ENCODE measurements at places on chromosomes 12 and 14.

DNA sequence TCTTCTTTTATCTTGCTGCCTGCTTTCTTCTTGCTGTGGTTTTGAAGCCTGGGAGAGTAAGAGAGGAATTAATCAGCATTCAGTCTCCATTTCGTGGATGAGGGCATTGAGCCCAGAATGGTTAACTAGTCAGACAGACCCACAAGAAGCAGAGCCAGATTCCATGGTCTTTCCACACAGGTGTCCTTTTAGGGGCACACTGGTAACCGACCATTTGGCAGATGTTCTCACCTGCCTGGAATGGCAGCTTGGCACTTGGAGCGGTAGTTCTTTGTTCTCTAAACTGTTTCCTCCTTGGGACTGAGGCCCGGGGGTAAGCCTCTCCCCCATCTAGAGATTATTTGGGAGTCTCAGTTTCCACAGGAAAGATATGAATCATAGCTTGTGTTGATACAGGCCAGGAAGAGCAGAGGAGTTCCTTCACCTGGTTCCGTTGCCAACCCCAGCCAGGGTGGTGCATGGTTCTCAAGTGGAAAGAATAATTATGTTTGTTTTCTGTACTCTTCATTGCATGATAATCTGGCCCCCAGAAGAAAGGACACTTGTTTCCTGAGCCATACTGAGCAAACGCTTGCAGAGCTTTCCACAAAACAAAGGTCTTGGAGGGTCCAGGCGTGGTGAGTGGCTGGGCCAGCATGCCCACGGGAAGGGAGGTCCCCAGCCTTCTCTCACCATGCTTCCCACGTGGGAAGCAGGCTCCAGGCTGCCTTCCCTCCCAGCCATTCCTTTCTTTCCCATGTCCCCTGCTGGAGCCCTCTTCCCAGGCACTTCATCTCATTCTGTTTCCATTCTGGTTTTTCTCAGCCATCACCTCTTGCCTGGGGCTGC lies 2.0 kb upstream of the KRT75 start:
- no peak for DNase-seq

DNA sequence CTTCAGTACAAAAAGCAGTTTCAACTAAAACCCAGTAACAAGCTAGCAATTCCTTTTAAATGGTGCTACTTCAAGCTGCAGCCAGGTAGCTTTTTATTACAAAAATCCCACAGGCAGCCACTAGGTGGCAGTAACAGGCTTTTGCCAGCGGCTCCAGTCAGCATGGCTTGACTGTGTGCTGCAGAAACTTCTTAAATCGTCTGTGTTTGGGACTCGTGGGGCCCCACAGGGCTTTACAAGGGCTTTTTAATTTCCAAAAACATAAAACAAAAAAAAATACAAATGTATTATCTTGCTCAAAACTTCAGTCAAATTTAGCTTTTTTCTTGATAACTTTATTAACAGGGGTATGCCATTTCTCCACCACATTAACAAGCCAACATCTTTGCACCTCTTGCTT lies 3.6 kb upstream of the CLEC4E start:
- DNase-seq: peak; percentile 62

- DNase-seq: no peak
These were observed 505.1 kb upstream of the TMEM132C start for GRCh38 chr12:127761880-127762279.

DNA sequence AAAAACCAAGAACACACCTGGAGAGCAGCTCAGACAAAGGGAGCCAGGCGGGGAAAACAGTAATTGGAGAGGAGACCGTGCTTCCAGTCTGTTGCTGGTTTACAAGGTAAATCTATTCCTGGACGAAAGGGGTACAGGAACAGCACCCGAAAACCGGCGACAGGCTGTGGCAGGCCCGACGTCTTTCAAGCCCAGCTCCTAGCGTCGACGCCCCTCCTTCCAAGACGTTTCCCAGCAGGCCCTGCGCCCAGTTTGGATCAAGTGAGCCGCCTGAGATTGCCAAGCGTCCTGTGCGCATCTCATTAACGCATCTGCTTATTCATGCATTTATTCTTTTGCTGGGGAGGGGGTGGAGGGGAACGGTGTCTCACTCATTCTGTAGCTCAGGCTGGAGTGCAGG lies 1.4 kb downstream of the C12orf56 start:
- no peak for DNase-seq

DNA sequence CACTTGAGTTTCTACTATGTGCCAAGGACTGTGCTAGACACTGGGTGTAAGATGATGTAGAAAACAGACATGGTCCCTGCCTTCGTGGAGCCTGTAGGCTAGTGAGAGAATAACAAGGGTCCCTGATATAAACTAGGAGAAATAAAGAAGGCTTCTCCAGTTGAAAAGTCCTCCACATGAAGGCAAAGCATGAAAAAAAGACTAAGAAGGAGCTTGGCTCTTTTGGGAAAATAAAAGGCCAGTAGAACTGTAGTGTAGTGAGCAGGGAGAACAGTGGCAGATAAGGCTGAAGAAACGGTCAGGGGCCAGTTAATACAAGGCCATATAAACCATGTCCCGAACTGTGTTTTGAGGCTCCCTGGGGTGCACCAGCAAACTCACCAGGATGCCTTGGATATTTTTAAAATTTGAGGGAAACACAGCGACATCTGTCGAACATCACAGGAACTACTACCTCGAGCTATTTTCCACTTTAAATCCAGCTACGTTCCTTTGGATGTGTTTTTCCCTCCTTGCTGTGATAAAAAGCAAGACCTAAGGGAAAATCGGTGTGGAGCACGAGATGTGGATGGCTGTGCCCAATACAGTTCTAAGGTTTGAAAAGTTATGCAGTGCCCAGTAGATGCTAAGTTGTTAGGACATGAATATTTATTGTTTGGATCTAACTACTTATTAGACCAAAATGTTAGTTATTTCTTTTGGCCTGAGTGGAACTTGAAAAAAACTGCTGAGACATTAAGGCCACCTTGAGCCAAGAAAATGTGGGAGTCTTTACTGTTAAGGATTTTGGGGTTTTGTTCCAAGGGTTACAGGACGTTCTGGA lies 8.5 kb upstream of the CFL2 start:
- peak; percentile 20 for DNase-seq

GRCh38 chr14:85142982-85143381 lies 387.0 kb upstream of the FLRT2 start:
- no peak for DNase-seq

GRCh38 chr14:32996343-32996742 lies 57.7 kb downstream of the NPAS3 start:
- no peak for DNase-seq

DNA sequence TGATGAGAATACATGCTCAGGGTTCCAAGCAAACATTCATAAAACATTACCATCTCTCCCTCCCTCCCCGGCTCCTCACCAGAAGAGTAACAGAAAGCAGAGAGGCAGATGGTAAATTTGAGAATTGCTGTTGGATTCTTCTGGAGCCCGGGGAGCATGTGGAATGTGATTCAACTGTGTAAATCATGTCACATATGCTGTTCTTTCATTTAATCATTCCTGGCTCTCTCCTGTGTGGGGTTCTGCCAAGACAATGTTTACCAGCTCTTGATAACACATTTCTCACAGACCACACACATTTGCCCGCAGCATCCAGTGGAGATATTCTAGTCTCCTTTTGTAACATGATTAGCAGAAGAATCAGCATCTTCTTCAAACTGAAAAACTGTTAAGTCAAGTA lies 23.4 kb upstream of the NR2C1 start:
- DNase-seq: no peak

DNA sequence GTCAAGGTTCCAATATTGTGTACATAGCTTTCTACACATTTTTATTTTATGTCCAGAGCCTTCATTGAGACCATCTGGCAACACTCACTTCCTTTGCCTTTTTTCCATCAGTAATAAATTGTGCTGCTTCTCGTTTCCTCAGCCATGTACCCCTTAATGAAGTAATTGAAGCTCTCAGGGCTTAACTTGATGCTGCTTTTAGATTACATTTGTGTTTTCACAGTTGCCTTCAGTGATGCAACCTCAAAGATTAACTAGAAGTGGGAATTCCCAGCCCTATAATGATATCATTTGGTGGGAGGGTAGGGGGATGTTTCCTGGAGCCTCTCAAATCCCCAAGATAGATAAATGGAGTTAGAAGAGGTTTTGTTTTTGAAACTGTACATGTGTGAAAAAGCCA lies 80.2 kb upstream of the KRR1 start:
- DNase-seq: no peak

GRCh38 chr12:5648692-5649359 lies 216.9 kb downstream of the NTF3 start:
- DNase-seq: no peak

- DNase-seq: no peak
These were observed 146.1 kb downstream of the TGFB3 start for GRCh38 chr14:75835737-75836136.

DNA sequence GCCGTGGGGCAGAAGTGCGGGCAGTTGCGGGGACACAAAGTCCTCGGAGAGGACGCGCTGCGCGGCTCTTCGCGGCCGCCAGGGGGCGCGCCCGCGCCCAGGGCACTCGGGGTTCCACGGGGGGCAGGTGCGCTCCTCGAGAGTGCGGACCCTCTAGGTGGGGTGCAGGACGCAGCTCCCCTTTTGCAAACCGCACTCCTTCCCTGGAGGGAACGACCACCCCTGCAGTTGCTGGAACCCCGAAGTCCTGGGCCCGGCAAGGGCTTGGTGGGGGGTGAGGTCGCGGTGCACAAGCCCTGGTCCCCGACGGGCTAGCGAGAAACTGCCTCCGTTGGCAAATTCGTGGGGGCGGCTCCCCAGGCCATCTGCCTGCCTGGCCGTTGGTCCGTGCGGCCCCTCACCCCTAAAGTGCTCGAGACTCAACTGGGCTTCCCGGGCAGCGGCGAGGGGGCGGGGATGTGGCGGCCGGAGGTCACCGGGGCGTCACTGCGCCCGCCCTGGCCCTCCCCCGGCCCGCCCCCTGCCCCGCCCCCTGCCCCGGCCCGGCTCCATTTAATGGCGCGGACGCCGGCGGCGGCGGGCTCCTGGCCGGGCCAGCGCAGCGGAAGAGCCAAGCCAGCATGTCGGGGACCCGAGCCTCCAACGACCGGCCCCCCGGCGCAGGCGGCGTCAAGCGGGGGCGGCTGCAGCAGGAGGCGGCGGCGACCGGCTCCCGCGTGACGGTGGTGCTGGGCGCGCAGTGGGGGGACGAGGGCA lies at the start of gene ADSS1:
Gene ADSS1 (plus strand): TSS at position 579 of the 756 bp plus-strand sequence. CDS start 42 bp downstream, at position 621.
- peak; percentile 59 for DNase-seq

GRCh38 chr14:68146818-68147217 lies 327.2 kb downstream of the RAD51B start:
- DNase-seq: no peak

DNA sequence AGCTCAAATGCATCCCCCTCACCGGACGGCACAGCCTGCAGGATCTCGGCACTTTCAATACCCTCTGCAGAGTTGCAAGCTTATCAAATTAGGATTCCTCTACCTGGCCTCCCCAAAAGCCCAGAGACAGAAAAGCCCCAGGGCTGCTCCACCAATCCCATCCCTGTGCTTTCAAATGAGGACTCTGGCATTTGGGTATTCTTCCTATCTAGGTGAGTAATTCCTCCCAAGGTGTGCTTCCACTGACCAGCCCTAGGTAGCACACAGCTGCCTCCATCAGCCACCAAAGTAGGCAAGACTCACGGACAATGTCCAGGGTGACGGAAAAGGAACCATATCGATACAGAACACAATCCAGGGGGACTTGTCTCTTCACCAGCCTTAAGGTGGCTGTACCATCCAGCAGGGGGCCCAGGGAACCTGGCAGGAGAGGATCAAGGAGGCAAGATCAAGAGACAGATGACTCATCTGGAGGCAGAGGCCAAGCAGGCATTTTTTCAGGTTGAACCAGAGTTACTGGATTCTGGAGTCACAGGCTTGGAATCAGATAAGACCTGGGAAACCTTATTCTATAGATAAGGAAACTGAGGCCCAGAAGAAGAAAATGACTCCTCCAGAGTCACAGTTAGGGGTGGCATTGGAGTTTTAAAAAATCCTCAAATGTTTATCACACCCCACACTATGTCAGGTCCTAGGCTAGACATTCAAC lies 9.9 kb downstream of the PMEL start:
- DNase-seq: peak; percentile 28

DNA sequence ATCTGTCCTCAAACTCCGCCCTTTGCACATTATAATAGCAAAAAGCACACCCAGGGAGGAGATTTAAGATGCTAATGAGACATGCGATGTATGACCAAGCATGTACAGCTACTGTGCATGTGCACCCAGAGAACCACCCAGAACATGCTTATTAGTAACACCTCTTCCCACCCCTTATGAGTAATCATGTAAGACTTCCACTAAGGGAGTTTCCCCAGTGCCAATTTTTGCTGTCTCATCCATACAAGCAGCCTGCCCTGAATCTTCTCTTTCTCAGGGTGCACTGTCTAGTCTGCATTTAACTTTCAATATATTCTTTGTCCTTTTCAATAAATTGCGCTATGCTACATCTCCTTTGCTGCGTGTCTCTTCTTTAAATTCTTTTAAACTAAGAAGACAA lies 830.0 kb upstream of the NOVA1 start:
- DNase-seq: no peak

DNA sequence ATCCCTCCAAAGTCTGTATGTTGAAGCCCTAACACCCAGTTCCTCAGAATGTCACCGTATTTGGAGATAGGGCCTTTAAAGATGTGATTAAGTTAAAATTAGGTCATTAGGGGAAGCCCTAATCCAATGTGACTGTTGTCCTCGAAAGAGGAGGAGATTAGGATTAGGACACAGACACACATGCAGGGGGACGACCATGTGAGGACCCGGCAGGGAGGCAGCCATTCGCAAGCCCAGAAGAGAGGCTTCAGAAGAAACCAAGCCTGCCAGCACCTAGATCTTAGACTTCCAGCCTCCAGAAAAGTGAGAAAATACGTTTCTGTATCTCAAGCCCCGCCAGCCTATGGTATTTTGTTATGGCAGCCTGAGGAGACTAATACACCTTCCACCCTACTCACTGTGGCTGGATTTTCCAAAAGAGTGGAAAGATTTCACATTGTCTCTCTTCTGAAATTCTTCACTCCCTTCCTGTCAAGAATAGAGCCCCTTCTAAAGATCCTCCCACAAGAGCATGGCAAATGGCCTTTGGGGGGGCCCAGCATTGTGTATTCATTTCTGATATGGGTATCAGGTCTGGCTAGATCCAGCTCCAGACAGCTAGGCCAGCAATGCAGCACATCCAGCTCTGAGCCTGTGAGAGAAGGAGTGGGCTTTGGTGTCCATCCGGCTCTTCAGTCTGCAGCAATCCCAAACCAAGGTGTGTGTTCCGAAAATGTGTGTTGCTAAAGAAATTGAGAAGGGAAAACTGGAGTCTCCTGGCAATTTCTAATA lies 15.4 kb upstream of the UBC start:
- DNase-seq: peak; percentile 17

DNA sequence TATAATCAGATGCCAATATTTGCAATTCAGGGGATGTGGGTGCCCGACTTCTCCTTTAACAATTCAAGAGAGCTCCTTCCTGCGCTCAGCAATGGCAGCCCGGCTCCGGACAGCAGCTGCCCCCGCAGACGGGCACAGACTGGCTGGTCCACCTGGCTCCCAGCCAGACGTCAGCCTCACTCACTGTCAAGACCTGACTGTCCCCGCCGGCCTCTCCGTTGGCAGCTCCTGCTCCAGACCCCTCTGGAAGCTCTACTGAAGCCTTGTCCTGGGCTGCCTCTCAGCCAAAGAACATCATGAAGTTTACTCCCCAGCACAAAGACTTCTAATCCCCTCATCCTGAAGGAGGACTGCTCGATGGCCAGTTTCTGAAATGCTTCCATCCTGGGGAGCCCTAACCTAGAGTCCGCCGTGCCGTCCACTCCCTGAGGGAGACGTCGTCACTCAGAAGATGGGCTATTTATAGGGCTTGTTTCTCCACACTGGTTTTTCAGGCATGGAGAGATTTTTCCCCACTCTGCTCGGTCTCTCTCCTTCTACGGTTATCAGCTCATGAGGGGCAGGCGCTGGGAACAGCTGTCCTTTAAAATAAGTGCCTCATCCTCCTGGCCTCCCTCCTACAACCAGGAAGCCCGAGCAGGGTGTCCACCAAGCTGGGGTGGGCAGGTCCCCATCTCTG lies 126.2 kb downstream of the RFLNA start:
- DNase-seq: no peak

All from CD8-positive, alpha-beta memory T cell (primary cell).